ENCODE measurements at places on chromosomes 3 and 15.

DNA sequence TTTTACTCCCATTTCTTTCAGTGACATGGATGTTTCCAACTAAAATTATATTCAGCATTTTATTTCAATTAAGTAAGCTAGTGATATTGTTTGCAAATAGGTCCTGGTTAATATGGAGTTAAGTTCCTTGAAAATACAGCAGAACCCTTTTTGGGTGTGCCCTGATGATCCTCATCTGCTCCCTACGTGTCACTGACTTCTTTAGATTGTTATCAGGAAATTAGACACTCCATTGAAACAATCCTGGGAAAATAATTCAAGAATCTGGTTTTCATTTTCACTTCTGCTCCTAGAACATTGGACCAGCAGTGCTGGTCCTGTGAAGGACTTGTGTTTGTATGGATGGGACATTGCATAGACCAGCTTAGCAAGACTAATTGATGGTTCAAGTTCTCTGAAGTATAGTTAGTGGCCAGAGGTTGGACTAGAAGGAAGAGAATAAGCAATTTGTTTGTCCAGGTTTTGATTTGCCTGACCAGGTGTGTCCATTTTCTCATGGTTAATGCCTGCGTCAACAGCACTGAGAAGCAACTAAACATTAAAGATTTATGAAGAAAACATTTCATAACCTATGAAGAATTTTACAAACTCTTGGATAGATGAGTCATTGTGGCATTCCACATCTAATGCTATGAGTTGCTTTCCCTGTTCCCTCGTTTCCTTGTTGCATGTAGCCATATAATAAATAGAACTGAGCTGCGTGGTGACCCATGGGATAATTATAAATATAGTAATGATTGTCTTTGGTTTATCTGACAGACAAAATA is 95.8 kb downstream of the ZPLD1 start:
- no peak for DNase-seq

- no peak for DNase-seq
These were observed 32.9 kb upstream of the ZNF770 start for GRCh38 chr15:35020974-35021373.

DNA sequence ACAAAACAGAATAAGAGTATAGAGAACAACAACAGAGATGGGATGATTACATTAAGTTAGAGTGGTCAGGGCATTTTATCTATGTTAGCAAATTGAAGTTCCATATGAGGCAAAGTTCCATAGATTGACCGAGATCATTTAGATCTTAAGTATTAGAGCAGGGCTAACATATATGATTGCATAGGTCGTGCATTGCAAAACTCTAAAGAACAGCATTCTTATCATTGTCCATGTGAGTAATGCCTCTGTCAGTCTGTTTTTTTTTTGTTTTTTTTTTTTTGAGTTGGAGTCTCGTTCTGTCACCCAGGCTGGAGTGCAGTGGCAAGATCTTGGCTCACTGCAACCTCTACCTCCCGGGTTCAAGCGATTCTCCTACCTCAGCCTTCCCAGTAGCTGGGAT is 341.7 kb upstream of the KCNH8 start:
- no peak for DNase-seq

- DNase-seq, result no peak
These were observed 27.2 kb downstream of the IQSEC1 start for GRCh38 chr3:13045904-13046568.

GRCh38 chr3:179233043-179233442 is 17.9 kb downstream of the KCNMB3 start:
- DNase-seq, result no peak

- DNase-seq, result peak; percentile 14
These were observed 158.1 kb downstream of the PTPRG start for GRCh38 chr3:61719278-61719977.

- peak; percentile 42 for DNase-seq
These were observed 157.6 kb downstream of the UACA start for GRCh38 chr15:70605606-70606410.

DNA sequence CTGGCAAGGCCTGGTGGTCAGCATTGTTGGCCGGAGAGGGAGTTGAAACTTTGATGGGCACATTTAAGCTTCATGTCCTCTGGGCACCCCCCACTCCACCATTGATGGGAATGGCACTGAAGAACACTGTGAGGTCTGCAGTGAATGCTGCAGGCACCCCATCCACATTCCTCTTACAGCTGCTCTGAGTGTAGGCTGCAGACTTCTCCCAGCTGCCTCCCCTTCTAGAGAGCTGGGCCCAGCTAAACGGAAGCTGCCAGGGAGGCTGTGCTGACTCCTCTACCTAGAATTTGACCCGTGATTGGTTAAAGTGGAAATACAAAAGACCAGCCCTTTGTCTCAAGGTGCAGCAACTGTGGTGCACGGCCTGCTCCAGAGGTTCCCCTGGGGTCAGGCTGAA is 10.6 kb downstream of the TMEM158 start:
- no peak for DNase-seq

- no peak for DNase-seq
These were observed 591.5 kb downstream of the ZNF385D start for GRCh38 chr3:21159543-21159906.

DNA sequence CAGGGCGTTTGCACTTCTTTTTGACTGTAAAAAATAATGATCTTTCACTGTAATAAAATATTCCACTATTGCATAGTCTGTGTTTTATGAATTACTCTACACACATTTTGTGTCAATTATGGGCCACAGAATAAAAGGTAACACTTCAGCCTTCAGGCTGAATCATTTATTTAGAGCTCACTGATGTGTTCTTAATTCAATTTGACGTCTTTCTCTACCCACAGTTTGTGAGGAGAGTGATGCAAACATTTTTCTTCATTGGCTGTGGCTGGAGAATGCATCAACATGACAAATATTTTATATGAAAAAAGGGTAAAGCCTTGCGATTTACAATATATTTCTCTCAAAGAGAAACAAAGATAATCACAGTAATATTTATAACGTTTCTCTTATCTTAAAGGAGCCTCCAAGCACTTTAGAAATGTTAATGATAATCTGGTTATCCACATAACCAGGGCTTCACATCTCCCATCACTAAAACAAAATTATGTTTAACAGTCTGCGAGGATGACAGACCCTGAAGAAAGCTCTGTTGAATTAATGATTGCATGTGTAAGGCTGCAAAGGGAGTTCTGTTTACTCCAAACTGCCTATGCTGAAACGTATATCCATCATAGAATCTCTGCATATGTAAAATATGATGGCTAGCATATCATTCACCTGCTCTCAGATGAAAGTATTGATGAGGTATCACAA is 951.3 kb downstream of the ZPLD1 start:
- DNase-seq, result no peak

GRCh38 chr3:197225579-197225978 is 72.8 kb downstream of the DLG1 start:
- no peak for DNase-seq

DNA sequence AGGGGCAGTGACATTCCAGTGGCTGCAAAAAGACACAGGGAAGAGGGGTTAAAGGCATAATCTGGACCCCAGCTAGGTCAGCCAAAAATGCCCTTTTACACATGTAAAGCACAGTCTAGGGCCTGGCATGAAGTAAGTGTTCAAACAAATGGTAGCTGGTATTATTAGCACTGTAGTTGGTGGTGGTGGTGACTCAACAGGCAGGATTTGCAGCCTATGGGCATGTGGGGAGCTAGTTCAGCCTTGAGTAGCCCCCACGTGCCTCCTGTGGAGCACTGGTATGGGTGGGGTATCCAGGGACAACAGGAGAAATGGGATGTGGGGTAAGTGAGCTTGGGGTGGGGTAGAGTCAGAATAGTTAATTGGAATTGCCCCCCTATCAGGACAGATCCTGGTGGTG is 27.6 kb downstream of the DNASE1L3 start:
- no peak for DNase-seq

GRCh38 chr3:168341956-168342936 is 246.5 kb upstream of the GOLIM4 start:
- DNase-seq, result no peak

DNA sequence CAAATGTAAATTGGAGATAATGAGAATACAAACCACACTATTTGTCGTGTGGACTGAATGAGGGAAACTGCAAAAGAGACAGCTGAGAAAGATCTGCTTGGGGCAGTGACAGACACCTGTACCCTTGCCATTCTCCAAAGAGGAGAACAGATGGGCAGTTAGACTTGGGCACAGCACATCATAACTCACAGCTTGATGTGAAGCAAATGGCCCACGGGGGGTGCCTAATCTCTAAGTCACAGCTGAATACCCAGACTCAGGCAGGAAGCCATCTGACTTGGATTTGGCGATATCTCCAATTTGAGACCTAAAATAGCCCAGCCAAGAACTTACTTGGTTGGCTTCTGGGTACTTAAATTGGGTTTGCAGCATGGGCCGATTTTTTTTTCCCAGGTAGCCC is 10.0 kb upstream of the SLC6A11 start:
- DNase-seq, result no peak

DNA sequence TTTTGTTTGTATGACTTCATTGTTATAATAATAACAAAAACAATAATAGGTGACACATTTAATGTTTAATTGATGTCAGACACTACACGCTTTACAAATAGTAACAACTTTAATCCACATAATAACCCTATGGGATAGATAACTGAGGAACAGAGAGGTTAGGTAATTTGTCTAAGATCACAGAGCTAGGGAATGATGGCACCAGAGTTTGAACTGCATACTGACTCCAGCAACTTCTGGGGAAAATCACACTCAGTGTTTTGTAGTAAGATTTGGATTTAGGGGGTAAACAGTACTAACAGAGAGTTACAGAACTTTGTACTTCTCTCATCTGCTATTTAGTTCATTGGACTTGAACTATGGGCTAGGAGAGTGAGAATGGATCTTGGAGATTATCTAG is 66.0 kb downstream of the CMSS1 start:
- DNase-seq, result no peak

GRCh38 chr3:60402931-60403330 is 848.3 kb downstream of the FHIT start:
- no peak for DNase-seq

DNA sequence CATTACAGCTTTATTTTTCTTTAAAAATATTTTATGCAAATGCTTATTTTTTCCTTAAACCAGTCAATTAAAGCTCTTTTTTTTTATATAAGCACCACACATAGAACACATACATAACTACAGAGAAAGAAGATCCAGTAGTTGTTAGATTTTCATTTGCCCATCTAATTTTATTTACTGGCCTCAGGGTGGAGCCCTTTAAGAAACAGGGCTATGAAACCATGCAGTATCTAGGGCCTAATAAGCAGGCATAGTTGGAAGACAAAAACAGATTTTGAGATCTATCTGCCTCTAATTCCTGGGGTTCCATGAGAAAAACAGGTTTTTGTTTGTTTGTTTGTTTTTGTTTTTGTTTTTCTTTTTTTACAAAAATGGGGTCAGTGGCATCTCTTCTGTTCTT is 120.6 kb downstream of the BCHE start:
- DNase-seq, result no peak

GRCh38 chr15:39504808-39505207 is 76.1 kb upstream of the THBS1 start:
- DNase-seq, result peak; percentile 78

DNA sequence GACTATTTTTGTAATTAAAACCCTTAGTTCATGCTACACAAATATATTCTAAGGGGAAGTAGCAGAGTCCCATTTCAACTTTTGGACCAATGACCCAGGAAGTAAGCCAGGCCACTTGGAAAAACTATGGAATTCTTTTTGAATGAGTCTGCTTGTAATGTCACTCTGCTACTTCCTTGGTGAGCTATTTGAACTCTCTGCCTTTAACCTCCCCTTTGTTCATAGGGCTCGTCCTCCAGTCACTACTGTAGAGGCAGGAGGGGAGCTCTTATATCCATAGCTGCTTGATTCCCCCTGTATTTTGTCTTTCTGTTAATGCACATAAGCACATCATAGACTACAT is 119.6 kb downstream of the UACA start:
- DNase-seq, result peak; percentile 17

DNA sequence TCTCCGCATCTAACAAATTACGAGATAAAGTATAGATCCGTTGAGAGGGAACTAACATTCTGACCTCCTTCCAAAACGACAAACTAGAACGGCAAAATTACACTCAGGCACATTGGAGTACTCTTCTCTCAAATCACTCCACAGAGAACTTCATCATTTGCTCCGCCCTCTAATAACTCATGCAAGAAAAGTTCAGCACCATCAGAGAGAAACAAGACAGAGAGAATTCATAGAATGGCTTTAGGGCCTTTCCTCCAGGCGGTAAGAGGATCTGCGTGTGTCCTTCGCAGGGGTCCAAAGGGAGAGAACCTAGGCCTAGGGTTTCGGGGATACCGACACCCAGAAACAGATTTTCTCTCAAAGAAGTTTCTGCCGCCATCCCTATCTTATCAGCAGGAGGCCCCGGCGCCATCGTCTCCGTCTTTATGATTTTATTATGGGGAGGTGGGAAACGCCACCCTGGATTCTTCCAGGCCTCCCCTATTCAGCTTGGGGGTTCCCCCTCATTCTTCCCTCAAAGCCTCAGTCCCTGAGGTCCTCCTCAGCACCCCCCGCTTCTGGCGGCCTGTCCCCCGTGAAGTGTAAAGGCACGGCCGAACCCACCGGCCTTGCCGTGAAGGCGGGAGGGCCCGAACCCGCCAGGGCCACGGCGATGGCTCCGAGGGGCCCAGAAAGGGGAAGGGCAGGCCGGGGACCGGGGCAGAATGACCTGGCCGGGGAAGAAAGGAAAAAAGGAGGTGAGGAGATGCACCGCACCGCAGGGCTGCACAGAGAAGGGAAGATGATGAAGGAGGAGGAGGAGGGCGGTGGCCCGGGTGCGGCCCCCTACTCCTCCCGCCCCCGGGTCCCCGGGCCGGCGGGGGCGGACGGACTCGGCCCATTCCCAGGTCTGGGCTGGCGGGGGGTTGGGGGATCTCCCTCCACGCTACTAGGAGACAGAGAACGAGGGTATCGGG is 768 bp downstream of the UBXN7 start:
- peak; percentile 62 for DNase-seq

DNA sequence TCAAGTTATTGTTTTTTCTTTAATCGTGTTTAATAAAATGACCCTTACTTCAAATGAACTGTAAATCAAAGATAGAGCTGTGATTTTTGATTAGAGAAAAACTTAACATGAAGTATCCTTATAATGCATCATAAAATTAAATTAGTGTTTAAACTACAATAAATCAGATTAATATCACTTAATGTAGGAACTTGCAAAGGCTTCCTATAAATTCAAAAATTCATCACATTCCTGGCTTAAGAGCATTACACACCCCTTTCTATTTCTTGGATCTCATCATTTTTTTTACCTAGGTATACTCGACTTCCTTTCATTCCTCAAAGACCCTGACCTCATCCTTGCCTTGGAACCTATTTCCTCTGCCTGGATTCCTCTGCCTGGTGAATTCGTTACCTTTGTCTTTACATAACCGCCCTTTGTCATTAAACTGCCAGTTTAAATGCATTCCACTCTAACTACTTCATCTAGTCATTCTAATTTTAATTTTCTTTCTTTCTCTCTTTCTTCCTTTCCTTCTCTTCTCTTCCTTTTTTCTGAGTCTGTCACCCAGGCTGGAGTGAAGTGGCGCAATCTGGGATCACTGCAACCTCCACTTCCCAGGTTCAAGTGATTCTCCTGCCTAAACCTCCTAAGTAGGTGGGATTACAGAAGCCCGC is 1244.5 kb downstream of the OTOL1 start:
- DNase-seq, result no peak

All from fibroblast of gingiva (primary cell).